ENCODE measurements at places on chromosomes 4 and X.

GRCh38 chrX:108399418-108400165, 38.6 kb downstream of the COL4A6 start:
- DNase-seq: no peak

DNA sequence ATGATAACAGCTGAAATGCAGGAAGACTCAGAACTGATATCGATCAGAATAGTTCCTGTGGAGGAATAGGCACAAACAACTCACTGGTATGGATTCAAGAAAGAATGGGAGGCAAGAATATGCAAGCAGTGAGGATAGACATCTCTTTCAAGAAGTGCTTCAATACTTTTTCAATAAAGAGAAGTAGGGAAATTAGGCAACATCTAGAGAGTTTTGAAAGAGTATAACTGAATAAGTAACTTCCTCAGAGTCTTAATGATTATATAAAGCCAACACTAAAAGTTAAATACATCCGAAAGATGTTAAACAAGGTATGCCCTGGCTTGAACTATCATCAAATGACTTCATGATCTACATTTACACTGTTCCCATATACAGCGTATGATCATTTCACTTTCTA, 1443.0 kb downstream of the PCDH7 start:
- no peak for DNase-seq

- DNase-seq: no peak
Observed at GRCh38 chr4:82223715-82224114, 150.1 kb downstream of the HNRNPD start.

- no peak for DNase-seq
Observed at GRCh38 chr4:145760176-145760575, 80.2 kb downstream of the C4orf51 start.

DNA sequence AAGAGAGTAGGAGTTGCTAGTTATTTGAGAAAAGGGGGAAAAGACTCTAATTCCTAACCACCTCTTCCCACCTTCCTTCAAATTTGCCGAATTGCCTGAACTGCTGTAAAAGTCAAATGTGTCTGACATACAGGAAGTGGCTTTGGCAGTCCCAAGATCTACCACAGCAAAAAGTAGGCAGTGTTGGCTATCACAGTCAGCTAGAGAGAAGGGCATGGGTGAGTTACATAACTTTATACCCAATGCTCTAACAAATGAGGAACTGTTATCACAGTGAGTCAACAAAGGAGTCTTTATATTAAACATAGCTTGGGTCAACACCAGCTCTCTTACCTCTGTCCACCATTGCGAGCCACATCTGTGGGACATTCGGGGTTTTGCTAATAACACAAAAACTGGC, 2.4 kb upstream of the MBNL3 start:
- no peak for DNase-seq

All from T-helper 22 cell (primary cell).